Fibroblast of villous mesenchyme (primary cell): ENCODE measurements at places on chromosomes 3 and 15. TPM values are rescaled to one million over a fixed set of nuclear protein-coding genes. Genes with fewer than 3 reads are reported as not detected.

SAMD7 gene
- total RNA-seq: not detected in 2 replicates

RYR3 gene
- under 0.01 TPM in 1 of 2 replicates, not detected in the other for total RNA-seq

MINAR1 gene
- total RNA-seq: 1.3 and 2.3 TPM in 2 replicates

SLC12A1 gene
- total RNA-seq: not detected in 2 replicates

SLC28A1 gene
- total RNA-seq: not detected in 2 replicates

DNAJC13 gene
- total RNA-seq: 91.8 and 107 TPM in 2 replicates

BUB1B gene
- total RNA-seq: 13.9 and 19.9 TPM in 2 replicates

C3orf85 gene
- total RNA-seq: not detected in 2 replicates

SPTBN5 gene
- total RNA-seq: 0.32 and 0.43 TPM in 2 replicates

FAM227B gene
- 3.9 and 4.3 TPM in 2 replicates for total RNA-seq

GOLGA6L26 gene
- not detected in 2 replicates for total RNA-seq

LRRC2 gene
- total RNA-seq: 2.2 and 5.2 TPM in 2 replicates

DOCK3 gene
- under 0.01 TPM in 2 replicates for total RNA-seq

SERINC4 gene
- total RNA-seq: under 0.01 TPM in 1 of 2 replicates, not detected in the other

TOPBP1 gene
- 42.2 and 51.4 TPM in 2 replicates for total RNA-seq

TRPM1 gene
- under 0.01 TPM in 1 of 2 replicates, not detected in the other for total RNA-seq

EPHB1 gene
- 0.32 and 1.3 TPM in 2 replicates for total RNA-seq

CCNDBP1 gene
- 57.7 and 67.8 TPM in 2 replicates for total RNA-seq

TGM4 gene
- total RNA-seq: not detected in 2 replicates

SLC24A5 gene
- total RNA-seq: not detected in 2 replicates

ISLR gene
- 73.8 and 83.4 TPM in 2 replicates for total RNA-seq

PROK2 gene
- not detected in 2 replicates for total RNA-seq

TUBGCP4 gene
- 9.7 and 14.7 TPM in 2 replicates for total RNA-seq

TMCO5A gene
- not detected in 2 replicates for total RNA-seq

CPN2 gene
- total RNA-seq: not detected in 2 replicates

ANKUB1 gene
- not detected in 2 replicates for total RNA-seq

CYP19A1 gene
- not detected in 2 replicates for total RNA-seq

AMIGO3 gene
- 0.43 and 1.6 TPM in 2 replicates for total RNA-seq

HEG1 gene
- 110 and 199 TPM in 2 replicates for total RNA-seq

DHX36 gene
- total RNA-seq: 34.1 and 57.4 TPM in 2 replicates

ARL6 gene
- 6.4 and 17.3 TPM in 2 replicates for total RNA-seq

NUSAP1 gene
- total RNA-seq: 28.3 and 59.2 TPM in 2 replicates

GUCA1C gene
- not detected in 2 replicates for total RNA-seq

PDIA3 gene
- total RNA-seq: 120 and 185 TPM in 2 replicates

NME9 gene
- total RNA-seq: under 0.01 TPM in 1 of 2 replicates, not detected in the other

ALPK3 gene
- 0.86 and 1.3 TPM in 2 replicates for total RNA-seq

SGO1 gene
- 3.9 and 7.8 TPM in 2 replicates for total RNA-seq

OTOL1 gene
- not detected in 2 replicates for total RNA-seq

DENND4A gene
- total RNA-seq: 20.0 and 37.6 TPM in 2 replicates

GABRA5 gene
- total RNA-seq: 0.32 and 0.43 TPM in 2 replicates

SCAANT1 gene
- total RNA-seq: not detected in 2 replicates

CIB2 gene
- total RNA-seq: 4.8 and 11.7 TPM in 2 replicates
